ENCODE measurements at places on chromosomes 7 and 10. TPM values are rescaled to one million over a fixed set of nuclear protein-coding genes. Genes with fewer than 3 reads are reported as not detected.

The TAS2R4 gene
- 0.03 TPM for polyA plus RNA-seq

The OR2A5 gene
- not detected for polyA plus RNA-seq

The ZNF503 gene
- 5.2 TPM for polyA plus RNA-seq

DNA sequence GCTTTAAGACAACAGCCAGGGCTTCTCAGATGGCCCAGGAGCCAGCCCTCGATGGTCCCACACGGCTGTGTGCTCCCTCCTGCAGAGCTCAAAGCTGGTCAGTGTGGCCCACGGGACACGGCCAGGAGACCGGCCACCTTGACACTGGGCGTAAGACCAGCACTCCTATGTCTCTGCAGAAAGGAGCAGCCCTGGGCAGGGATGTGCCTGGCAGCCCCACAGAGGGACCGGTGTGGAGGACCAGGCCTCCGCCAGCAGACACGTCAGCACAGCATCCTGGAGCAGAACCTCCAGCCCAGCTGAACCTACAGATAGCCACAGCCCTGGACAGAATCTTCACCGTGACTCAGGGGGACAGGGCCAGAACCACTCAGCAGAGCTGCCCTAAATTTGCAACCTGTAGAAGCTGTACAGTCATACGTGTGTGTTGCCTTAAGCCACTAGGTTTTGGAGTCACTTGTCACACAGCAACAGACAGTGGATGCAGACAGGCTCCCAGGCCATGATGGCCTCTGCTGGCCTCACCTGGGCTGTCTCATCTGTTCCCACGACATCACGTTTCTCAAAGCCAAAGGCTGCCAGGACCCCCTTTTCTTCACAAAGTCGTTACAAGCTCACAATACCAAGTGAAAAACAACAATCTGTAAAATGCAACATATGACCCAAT is 132.4 kb downstream of the DIP2C start:
- no peak for DNase-seq

DNA sequence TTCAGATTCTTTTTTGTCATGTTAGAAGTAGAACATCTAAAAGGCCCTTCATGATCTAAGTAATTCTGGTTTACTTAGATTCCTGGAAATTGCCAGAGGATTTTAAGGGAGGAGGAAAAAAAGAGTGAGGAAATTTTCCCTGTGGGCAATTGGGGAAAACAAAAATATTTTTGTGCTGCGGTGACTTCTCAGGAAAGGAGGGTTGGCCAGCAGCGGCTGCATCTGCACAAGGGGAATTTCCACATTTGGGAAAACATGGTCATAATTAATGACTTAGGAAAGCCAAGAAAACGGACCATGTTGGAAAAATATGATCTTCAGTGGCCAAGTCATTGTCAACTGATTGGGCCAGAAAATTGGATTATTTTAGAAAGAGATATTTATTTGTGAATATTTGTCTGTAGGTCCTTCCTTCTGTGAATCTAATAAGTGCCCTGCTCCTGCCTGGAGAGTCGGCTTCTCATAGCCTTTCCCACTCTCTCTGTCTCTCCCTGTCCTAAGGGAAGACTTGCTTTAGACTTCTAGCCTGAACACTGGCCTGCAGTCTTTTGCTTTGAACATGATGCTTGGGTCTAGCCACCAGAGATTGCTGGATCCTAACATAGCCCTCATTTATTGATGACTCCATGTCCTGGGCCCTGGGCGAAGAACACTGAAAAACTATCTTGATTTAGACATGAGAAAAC is 124.2 kb upstream of the MKLN1 start:
- no peak for DNase-seq

DNA sequence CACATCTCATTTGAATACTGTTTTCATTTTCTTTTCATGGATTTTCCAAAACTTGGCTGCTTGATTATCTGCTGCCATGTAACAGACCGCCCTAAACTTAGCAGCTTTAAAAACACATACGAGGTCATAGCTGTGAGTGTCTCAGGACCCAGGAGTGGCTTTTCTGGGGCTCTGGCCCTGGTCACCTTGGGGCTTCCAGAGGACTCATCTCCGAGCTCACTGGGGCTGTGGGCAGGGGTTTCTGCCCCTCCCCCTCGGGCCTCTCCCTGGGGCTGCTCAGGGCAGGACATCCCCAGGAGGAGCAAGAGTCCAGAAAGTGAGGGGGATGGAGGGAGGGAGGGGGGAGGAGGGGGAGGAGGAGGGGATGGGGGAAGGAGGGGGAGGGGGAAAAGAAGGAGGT is 77.0 kb downstream of the NKX6-2 start:
- DNase-seq, result peak; percentile 1

GRCh38 chr10:11437391-11438142 is 173.9 kb downstream of the USP6NL start:
- DNase-seq, result no peak

- no peak for DNase-seq
Observed at GRCh38 chr7:157044147-157044687, 33.8 kb upstream of the MNX1 start.

- DNase-seq, result no peak
Observed at GRCh38 chr7:44056681-44057080, 8.7 kb downstream of the PGAM2 start.

DNA sequence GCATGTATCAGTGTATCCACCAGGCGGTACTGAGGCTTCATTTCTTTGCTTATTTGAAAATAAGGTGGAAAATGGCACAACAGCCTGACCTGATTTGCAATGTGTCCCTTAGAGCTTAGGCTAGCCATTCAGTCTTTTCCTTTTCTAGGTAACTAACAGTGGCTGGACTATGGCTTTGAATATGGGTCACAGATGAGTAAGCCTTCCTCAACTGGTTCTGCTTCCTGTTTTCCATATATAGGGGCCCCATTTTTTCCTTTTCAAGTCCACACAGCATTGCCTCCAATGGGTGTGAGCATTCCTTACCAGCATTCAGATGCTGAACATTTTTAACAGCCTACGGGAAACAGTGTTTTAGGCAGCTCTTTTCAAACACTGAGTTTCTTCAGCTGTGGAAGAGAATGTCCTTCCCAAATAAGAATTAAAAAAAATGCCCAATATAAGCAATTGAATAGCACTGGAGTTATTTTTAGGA is 3.9 kb upstream of the ITGB1 start:
- peak; percentile 33 for DNase-seq

DNA sequence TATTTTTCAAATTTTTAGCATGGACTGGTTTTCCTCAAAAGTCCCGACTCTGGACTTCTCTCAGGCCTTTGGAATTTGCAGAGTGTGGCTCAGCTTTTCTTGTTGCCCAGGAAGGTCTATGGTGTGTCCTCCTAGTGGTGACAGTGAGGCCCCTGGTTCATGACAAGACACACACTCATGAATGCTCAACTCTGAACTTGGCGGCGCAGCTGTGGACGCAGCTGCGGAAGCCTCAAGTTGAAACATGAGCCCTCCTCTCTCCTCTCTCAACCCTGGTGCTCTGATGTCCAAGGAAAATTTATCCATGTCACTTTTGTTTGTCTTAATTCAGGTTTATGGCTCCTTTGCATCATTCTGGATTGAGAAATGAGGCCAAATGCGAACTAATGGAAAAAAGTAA is 183.9 kb downstream of the HECW1 start:
- no peak for DNase-seq

DNA sequence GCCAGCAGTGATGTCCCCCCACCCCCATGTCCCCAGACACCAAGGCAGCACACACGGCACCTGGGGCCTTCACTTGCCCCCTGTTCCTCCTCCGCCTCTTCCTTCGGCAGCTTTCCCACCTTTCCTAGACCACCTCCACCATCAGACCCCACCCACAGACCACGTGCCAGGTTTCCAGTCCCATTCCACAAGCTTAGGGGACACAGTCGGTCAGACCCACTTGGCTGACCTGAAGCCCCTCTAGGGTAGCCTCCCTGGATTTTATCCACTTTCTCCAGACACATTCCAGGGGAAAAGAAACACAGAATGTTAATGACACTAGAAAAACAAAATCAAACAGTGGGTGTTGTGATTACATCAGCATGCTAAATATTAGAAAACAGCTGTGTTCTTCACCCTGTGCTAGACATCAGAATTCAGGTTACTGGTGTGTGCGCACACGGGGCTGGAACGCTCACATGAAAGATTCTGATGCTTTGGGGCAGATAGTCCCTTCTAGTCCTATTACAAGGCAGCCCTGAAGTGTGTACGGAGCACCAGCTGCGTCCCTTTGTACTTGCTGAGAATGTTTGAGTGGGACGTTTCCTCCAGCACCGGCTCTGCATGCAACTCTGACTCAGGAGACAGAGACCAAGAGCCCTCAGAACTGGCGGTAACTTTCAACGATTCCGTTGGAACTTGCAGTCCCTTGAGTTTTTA is 75.5 kb upstream of the PPP2R2D start:
- DNase-seq, result no peak

Data from heart right ventricle (tissue), 16 donors.